ENCODE measurements at places on chromosomes 1 and 21.

DNA sequence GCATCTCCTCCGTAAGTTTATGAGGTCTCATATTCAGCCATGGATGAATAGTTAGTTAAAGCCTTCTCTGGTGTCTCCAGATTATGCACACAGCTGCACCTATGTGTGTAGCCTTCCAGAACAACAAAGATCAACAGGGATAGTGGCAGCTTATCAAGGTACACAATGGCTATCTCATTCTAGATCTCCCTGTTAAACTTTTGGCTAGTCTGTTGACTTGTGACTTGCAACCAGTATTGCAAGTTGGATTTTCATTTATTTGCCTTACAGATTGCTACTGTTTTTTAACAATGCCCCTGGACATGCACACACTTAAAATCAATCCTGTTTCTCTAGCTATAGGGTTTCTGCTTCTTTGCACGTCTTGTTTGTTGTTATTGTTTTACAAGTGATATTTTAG lies 363.2 kb downstream of the OMA1 start:
- no peaks in the 10 kb centered on the region for H3K4me1 ChIP-seq
- H3K4me3 ChIP-seq = no peak overlapping the region
- H3K27ac ChIP-seq = no peak overlapping the region
- DNase-seq = no peak

GRCh38 chr1:198662821-198663220 lies 24.0 kb downstream of the PTPRC start:
- no peak for DNase-seq
- no peaks in the 10 kb centered on the region for H3K4me1 ChIP-seq
- H3K36me3 ChIP-seq = no peaks in the 10 kb centered on the region
- H3K27me3 ChIP-seq = no peaks in the 10 kb centered on the region
- H3K27ac ChIP-seq = no peak overlapping the region

GRCh38 chr1:243984788-243985187 lies 66.3 kb upstream of the ZBTB18 start:
- DNase-seq = no peak
- no peaks in the 10 kb centered on the region for H3K27me3 ChIP-seq
- H3K4me1 ChIP-seq = no peaks in the 10 kb centered on the region
- H3K4me3 ChIP-seq = no peak overlapping the region
- no peaks in the 10 kb centered on the region for H3K36me3 ChIP-seq

- no peaks in the 10 kb centered on the region for H3K4me1 ChIP-seq
- no peak overlapping the region for H3K4me3 ChIP-seq
- no peaks in the 10 kb centered on the region for H3K36me3 ChIP-seq
- H3K27ac ChIP-seq = no peak overlapping the region
- no peak for DNase-seq
Measured at GRCh38 chr1:46681333-46682034, 9.8 kb downstream of the TEX38 start.

- H3K4me3 ChIP-seq = no peak overlapping the region
- H3K27me3 ChIP-seq = no peaks in the 10 kb centered on the region
- no peak for DNase-seq
- no peaks in the 10 kb centered on the region for H3K4me1 ChIP-seq
- no peaks in the 10 kb centered on the region for H3K36me3 ChIP-seq
- H3K27ac ChIP-seq = no peak overlapping the region
Measured at GRCh38 chr1:53483656-53484055, 24.5 kb downstream of the DMRTB1 start.

- DNase-seq = no peak
- H3K4me1 ChIP-seq = no peaks in the 10 kb centered on the region
- no peaks in the 10 kb centered on the region for H3K27me3 ChIP-seq
- no peak overlapping the region for H3K4me3 ChIP-seq
Measured at GRCh38 chr1:219220945-219221344, 47.3 kb downstream of the LYPLAL1 start.
